Activated CD4-positive, alpha-beta T cell treated with anti-CD3 and anti-CD28 coated beads, Interleukin-2, amount 10 ng/mL, durations not matched to agents 7 days and 5 days (primary cell): ENCODE measurements at places on chromosomes 11 and 22.

- DNase-seq = no peak
Measured at GRCh38 chr22:21103633-21104032, 57.9 kb downstream of the LRRC74B start.

- no peak for DNase-seq
Measured at GRCh38 chr22:45870011-45870410, 107.0 kb downstream of the WNT7B start.

DNA sequence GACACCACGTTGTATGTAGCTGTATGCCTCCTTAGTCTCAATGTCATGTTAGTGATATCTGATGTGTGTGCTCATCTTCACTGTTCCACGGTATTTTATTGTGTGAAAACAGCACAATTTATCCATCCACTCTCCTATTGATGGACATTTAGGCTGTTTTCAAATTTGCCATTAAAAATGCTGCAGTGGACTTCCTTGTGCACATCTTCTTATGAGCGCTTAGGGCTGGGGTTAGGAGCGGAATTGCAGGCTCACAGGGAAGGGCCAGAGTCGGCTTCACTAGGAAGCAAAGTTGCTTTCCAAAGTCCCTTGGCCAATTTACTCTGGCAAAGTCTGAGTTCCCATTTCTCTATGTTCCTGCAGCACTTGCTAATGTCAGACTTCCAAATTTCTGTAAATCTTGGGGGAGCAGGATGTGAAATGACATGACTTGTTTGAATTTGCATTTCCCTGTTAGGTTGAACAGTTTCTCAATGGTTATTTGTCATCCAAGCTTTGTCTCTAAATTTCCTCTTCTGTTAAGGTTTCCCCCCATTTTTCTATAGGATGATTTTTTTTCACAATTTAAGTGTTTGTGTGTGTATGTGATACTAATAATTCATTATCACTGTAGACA is 75.4 kb downstream of the MYEOV start:
- DNase-seq = no peak

GRCh38 chr11:65857500-65857852 is 504 bp downstream of the CFL1 start:
- DNase-seq = peak; percentile 66

DNA sequence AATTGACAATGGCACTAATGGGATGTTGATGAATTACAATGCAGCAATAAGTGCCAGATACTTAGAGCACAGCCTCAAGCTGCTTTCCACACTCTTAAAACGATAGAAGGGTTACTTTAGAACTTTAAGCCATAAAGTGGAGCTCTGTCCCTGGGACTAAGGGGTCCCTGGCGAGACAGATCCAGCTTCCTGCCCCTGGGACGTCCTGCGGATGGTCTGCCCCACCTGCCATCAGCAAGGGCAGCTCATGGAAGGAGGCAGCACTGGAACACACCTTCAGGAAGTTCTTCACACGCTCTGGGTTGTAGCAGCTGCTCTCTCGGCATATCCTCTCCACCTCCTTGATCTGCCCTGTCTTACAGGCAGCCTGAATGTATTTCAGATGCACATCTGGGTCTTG is 45.1 kb upstream of the SLC25A1 start:
- DNase-seq = no peak

- DNase-seq = no peak
Measured at GRCh38 chr11:99418927-99419720, 398.4 kb downstream of the CNTN5 start.

- DNase-seq = no peak
Measured at GRCh38 chr11:34656062-34656720, 35.3 kb downstream of the EHF start.

- no peak for DNase-seq
Measured at GRCh38 chr11:87322568-87322967, 284.8 kb downstream of the TMEM135 start.

DNA sequence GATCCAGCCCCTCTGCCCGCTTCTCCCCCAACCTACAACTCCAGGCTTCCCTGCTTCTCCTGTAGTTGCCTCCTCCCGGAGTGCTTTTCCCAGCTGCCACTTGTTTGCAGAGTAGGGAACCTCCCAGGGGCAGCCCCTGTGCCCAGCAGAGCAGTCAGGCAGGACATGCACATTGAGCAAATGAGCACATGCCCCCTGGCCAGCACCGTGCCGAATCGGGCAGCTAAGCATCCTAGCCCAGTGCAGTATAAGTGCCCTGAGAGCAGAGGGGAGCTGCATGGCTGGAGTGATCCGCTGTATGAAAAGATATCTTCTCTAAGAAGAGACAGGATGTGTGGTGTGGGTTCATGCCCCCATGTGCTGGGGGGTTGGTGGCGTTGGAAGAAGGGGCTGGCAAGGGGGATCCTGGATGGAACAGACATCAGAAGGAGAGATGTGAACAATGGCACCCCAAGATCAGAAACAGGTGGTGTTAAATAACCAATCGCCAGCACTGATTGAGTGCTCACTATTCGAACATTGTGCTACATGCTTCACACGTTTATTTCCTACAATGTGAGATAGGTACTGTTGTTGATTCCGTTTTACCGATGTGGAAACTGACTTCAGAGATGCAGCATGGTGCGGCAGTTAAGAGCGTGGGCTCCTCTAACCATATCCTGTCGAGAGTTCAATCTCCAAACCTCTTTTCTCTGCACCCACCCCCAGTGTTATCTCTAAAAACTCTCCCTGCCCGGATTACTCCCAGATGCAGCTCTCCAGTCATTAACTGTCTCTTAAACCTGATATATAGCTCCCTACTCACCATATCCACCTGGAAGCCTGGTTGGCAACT is 1.2 kb downstream of the AIP start:
- DNase-seq = peak; percentile 68

GRCh38 chr22:34017205-34017604 is 96.9 kb upstream of the LARGE1 start:
- DNase-seq = no peak

DNA sequence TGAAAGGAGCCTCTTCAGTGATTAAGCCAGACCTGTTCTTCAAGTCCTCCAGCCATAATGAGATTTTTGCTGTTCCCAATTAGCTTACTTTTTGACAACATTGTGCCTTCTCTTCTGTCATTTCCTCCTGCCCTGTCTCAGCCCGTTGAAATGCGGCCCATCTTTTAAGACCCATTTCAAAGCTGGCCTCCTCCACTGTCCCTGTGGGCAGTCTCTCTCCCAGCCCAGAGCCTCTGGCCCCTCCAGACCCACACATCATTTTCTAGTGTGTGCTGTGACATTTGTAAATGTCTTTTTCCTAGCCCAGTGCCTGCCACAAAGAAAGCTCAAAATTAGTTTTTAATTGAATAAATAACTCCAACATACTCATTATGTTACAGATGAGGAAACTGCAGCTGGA is 70.9 kb downstream of the BUD13 start:
- no peak for DNase-seq

DNA sequence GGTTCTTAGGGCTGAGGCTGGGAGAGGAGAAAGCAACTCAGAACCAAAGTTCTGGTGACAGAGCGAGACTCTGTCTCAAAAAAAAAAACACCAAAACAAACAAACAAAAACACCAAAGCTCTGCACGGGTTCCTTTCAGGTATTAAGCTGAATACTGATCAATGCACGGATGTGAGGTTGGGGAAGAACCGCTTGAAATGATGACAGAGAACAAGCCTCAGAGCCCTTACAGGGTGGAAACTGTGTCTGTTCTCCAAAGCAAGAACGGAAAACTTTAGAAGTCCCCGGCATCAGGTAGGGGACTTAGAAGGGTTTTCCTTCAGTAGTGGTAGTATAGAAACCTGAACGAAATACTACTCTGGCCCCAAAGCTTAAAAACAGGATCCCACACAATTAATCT is 260.0 kb downstream of the TBC1D22A start:
- no peak for DNase-seq

DNA sequence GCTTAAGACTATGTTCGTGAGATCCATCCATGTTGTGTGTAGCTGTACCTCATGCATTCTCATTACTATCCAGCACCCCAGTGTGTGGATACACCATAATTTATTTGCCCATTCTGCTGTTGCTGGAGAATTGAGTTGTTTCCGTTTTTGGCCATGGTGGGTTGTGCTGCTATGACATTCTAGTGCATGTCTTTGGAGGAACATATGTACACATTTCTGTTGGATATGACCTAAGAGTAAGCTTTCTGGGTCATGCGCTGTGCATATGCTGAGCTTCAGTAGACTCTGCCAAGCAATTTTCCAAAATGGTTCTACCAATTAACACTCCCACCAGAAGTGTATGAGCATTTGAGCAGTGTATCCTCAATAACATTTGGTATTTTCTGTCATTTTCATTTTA is 316.6 kb downstream of the MIAT start:
- no peak for DNase-seq

- DNase-seq = no peak
Measured at GRCh38 chr11:76209375-76209972, 3.2 kb upstream of the WNT11 start.

DNA sequence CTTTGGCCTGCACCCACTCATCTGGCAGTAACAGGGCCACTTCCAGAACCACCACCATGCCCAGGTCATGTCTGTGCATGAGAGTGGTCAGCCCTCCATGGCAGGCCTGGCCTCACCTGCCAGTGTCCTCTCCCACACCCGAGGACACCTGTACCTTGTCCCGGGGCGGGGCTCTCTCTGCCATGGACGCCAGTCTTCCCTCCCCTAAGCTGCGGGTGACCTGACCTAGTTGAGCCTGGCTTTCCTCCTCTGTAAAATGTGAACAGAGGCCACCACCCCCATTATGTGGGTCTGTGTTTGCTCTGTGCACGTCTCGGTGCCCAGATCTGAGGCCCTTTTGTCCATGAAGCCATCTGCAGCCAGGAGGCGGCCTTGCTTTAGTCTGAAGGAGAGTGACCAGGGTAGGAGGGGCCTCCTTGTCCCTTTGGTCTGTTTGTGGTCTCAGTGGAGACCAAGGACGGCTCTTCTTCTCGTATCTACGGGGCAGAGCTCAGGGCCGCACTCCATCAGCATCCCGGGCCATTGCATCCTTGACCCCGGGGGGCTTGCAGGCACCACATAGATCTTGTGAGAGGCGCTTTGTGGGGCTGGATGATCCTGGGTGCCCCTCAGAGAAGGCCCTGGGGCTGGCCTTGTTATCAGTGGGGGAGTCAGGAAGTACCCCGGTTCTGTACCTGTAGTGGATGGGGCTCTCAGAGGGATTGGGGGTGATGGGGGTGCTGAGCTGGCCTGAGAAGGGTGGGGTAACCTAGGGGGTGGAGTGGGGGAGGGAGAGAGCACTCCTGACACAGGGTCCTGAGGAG is 121.6 kb downstream of the KCNQ1 start:
- DNase-seq = no peak

- no peak for DNase-seq
Measured at GRCh38 chr22:36208162-36208765, 6.7 kb upstream of the APOL4 start.

- DNase-seq = no peak
Measured at GRCh38 chr11:26930518-26931247, 63.2 kb upstream of the FIBIN start.

GRCh38 chr11:35859301-35859700 is 84.6 kb upstream of the LDLRAD3 start:
- DNase-seq = no peak

DNA sequence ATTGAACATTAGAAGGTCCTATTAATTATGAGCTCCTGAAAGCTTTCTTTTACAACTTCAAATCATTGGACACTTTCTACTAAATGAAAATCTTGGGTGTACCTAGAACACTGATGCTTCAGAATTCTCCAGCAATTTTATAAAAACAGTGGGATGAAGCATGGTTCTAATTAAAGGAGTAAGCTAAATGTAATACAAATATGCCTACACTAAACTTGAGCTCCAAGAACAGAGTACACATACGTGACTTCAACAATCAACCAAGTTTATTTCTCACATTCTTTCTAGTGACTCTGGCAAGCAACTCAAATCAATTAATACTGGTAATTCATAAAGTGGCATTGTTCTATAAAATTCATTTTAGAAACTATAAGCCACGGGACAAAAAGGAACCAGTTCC is 55.5 kb downstream of the PITPNB start:
- no peak for DNase-seq

GRCh38 chr11:101487775-101488174 is 96.0 kb downstream of the TRPC6 start:
- DNase-seq = no peak

DNA sequence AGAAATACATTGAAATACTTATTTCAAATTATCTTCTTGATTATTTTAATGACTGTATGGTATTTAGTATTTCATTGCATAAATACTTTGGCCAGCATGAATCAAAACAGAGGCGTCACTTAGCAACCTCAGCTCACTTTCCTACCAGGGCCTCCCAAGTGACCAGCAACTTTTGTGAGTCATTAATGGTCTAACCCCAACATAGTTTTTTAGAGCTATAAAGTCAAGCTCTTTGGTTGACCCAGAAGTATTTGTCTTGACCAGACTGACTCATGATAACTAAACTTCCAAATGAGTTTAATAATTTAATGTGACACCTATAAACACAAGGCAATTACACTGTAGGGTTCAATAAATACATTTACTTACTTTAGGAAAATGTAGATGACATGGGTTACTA is 27.9 kb upstream of the RBMXL2 start:
- DNase-seq = no peak

- DNase-seq = no peak
Measured at GRCh38 chr22:27686534-27686933, 115.0 kb downstream of the MN1 start.

GRCh38 chr11:37657645-37658044 is 1059.6 kb upstream of the RAG2 start:
- no peak for DNase-seq

DNA sequence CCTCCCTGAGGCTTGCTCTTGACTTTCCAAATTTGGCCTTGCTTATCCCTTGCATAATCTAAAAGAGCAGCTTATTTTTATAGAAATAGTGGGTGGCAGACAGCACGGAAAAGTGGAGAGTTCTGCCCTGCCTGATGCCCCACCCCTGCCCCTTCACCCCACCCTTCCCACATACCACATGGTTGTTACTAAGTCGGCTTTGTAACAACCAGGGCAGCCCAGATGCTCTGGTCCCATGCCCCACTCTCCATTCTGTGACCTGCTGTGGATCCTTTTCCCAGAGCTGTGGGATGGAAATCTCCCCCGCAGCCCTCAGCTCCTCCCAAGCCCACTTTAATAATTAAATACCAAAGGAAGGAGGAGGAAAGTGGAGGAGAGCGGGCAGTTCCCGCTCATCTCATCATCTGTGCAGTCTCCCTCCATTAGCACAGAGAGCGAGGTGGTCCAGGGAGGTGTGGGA is 10.9 kb downstream of the MRGPRF start:
- DNase-seq = no peak

- peak; percentile 24 for DNase-seq
Measured at GRCh38 chr11:128830290-128831173, 36.6 kb downstream of the KCNJ1 start.

DNA sequence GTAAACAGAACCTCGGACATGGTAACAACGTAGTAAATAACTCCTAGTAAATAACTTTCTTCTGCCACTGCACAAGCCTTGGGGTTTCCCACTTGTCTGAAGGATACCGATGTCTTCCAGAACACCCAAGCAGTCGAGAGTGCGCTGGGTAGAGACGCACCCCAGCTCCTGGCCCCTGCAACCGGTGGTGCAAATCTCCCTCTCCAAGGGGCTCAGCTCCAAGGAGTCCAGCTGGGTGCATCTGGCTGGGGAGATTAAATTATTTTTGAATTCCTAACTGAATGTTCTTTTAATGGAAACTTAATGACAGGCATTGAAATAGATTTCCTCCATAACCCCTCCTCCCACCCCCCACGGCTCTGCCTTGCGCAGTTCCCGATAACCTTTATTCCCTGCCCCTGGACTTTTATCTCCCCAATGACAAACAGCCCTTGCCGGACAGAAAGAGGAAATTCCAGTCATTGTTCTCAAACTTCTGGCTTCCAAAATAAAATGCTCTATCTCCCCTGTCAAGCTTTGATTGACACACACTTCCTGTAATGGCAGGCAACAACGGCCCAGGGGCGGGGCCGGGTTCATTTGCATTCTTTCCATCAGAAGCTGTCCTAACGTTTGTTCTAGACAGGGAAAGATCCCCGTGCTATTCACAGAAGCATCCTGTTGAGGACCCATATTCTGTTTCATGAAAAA is 31.2 kb downstream of the KCNJ1 start:
- DNase-seq = no peak
